Nephron progenitor cell (in vitro differentiated cells): ENCODE measurements at places on chromosomes 6 and 20.
A peak's percentile ranks its signal among the peaks of the same experiment; 100 is the strongest.

DNA sequence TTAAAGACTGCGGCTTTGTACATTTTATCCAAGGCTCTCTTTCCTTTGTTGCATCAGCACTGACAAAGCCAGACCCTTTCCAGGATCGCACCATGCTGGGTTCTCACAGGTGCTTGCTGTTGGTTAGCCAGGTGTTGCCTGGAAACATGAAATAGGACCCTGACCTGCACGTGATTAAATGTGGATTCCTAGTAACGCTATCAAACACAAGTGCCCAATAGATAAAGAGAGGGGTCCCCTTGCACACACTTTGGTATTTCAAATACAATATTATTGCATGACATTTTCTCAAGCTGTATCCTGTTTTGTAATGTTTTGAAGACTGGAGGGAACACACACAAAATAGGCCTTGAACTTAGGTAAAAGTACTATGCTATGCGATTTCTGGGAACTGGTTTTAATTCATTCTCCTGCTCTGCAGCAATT is 73.3 kb downstream of the AKAP12 start:
- DNase-seq: no peak

DNA sequence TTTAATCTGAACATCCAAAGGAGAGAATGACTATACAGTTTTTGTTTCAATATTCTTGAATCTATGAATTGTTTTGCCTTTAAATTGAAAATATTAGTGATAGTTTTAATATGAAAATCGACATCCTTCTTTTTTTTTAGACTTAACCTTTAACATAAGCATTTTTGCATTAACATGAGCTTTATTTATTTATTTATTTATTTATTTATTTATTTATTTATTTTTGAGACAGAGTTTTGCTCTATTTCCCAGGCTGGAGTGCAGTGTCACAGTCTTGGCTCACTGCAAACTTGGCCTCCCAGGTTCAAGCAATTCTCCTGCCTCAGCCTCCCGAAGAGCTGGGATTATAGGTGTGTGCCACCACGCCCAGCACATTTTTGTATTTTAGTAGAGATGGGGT is 27.6 kb downstream of the GJA1 start:
- DNase-seq: no peak

- DNase-seq: no peak
Measured at GRCh38 chr6:134768931-134769330, 181.0 kb downstream of the ALDH8A1 start.

DNA sequence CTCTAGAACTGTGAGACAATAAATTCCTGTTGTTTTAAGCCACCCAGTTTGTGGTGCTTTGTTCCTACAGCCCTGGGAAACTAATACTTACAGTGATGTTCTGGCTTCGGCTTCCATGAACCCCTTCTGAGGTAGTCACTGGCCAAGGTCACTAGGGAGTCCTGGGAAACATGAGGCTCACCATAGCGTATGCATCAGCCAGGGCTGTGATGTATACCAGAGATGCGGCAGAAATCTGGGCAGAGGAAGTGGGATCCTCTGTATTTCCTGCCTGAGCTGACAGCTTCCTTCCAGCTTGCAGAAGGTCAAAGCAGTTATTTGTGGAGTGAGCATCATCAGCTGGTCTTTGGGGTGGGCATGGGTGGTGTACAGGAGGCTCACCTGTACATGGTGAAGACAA is 27.9 kb downstream of the KAT14 start:
- peak; percentile 6 for DNase-seq

GRCh38 chr20:63238514-63239125 is 2.9 kb downstream of the BIRC7 start:
- no peak for DNase-seq

GRCh38 chr6:32118782-32119628 is 9.0 kb downstream of the ATF6B start:
- peak; percentile 87 for DNase-seq

- no peak for DNase-seq
Measured at GRCh38 chr6:159826968-159827647, 27.0 kb downstream of the PNLDC1 start.

DNA sequence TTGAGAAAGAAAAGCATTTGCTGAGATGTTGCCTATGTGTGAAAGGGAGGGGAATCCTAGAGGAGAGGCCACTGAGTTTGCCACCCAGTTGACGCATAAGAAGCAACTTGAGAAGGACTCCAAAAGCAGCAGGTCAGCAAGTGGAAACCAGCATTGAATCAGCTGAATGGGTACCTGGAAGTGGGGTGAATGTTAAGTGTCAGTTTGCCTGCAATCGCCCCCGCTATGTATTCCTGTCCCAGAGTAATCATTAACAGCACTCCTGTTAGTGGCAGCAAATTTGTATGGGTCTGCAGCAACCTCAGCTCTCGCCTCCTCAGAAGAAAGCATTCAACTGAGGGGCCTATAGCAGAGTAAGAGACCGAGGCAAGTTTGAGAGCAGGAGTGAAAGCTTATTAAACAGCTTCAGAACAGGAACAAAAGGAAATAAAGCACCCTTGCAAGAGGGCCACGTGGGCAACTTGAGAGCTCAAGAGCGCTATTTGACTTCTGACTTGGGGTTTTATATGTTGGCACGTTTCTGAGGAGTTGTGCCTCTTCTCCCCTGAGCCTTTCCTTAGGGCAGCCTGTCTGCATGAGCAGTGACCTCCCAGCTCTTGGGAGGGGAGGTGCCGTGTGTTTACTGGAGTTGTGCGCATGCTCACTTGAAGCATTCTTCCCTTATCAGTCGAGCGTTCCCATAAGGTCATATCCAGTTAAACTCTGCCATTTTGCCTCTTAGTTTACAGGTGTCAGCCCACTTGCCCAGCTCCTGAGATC is 122.6 kb upstream of the PHACTR1 start:
- no peak for DNase-seq

GRCh38 chr6:151051164-151051563 is 185.7 kb downstream of the MTHFD1L start:
- DNase-seq: no peak

DNA sequence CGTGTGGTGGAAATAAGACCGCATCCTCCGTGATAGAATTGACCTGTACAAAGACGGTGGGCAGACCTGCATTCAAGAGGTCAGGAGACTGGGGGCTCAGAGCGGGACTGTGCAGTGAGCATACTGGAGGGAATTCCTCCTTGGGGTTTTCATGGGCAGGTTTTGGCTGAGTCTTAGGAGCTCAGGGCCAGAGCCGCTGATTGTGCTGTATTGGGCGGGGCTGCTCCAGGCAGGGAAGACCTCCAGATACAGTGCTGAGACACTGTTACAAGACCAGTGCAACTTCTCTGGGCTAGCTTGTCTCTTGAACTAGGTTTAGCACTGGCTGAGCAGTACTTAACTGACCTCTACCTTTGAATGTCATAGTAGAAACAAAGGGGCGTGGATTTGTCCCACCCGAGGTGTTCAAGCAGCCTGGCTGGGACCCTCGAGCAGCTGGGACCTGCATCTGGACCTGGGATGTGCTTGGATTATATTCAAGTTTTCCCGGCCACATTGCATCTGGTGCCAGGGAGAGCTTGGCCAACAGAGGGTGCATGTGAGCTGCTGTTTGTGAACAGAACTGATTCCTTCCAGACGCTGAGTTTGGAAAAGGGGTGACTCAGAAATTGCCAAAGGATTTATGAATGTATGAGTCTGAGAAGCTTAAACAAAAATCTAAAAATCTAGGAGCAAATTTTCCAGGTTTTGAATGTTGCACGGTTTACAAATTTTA is 33.4 kb upstream of the SLC22A1 start:
- peak; percentile 56 for DNase-seq

DNA sequence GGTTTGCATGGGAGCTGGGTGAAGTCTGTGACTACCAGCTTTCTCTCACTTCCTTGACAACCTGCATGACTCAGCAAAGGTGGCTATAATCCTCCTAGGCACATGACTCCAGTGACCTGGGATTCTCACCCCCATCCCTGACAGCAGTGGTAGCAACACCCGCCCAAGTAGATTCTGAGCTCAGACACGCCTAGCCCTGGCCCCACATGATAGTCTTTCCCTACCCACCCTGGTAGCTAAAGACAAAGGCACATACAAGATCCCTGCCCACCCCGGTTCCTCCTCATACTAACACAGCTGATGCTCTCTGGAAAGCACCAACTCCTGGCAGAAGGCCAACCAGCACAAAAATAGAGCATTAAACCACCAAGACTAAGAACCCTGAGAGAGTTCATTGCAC is 25.9 kb upstream of the CRISP1 start:
- no peak for DNase-seq

DNA sequence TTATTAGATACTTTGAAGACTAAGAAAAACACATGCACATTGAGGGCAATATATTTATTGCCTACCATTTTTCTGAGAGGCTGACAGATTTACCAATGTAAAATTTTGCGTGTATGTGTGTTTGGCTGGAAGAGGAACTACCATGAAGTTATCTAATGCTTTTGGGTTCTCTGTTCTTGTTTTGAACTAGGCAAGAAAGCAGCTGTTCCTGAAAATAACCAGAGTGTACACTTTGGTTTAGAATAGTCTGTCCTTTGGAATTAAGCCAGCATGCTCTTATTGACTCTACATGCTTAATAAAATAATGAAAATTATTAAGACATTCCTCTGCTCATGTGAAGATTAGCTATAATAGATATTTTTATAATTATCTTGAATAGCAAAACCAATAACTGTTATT is 129.2 kb downstream of the MYB start:
- DNase-seq: no peak

DNA sequence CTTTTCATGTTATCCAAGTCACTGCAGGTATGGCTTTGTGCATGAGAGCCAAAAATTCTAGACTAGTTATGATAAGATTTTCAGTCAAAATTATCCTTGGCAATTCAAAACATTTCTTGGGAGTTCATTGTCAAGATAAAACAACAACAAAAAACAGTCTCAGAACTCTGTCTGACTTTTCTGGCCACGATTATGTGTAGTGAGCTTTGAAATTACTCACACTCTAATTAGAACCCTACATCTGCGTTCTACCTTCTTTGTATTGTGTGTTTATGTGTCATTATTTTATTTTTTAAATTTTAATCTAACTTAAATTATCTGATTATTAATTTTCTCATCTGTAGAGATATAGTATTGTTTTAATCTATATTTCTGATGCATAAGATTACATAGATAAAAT is 459.2 kb downstream of the FRK start:
- no peak for DNase-seq

DNA sequence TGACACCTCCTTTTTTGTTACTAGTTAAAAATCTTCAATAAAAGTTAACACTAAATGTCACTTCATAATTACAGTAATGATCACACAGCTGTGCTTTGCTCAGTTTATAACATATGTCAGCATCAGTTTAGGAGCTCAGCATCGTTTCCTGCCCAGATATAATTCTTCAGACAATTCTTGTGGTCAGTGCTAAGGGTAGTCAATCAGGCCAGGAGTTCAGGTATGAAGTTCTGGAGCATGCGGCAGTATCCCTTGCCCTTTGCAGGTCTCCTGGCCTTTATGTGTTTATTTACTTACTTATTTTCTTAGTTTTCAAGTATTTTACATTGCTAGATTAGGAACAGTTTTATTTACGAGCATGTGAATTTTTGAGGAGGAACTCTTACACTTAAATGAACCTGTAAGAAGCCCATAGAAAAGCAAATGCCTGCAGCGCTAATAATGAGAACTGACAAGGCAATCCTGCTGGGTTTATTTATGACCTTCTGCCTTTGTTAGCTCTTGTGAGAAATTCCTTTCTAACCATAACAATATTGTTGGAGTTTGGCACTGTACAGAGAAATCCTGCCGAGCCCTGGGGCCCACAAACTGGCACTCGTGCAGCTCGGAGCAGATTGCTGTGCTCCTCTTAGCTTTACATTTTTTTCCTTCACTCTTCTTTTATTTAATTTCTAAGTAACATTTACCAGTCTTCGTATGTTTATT is 252.8 kb downstream of the TMEM242 start:
- no peak for DNase-seq

DNA sequence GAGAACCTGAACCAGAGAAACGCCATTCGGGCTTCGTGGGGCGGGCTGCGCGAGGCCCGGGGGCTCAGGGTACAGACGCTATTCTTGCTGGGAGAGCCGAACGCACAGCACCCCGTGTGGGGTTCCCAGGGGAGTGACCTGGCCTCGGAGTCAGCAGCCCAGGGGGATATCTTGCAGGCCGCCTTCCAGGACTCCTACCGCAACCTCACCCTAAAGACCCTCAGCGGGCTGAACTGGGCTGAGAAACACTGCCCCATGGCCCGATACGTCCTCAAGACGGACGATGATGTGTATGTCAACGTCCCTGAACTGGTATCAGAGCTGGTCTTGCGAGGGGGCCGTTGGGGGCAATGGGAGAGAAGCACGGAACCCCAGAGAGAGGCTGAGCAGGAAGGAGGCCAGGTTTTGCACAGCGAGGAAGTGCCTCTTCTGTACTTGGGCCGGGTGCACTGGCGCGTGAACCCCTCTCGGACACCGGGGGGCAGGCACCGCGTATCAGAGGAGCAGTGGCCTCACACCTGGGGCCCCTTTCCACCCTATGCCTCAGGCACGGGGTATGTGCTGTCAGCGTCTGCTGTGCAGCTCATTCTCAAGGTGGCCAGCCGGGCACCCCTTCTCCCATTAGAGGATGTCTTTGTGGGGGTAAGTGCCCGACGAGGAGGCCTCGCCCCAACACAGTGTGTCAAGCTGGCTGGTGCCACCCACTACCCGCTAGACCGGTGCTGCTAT is 904 bp downstream of the B3GALT4 start:
- DNase-seq: no peak

- no peak for DNase-seq
Measured at GRCh38 chr6:162907876-162908481, 180.2 kb downstream of the PACRG start.

DNA sequence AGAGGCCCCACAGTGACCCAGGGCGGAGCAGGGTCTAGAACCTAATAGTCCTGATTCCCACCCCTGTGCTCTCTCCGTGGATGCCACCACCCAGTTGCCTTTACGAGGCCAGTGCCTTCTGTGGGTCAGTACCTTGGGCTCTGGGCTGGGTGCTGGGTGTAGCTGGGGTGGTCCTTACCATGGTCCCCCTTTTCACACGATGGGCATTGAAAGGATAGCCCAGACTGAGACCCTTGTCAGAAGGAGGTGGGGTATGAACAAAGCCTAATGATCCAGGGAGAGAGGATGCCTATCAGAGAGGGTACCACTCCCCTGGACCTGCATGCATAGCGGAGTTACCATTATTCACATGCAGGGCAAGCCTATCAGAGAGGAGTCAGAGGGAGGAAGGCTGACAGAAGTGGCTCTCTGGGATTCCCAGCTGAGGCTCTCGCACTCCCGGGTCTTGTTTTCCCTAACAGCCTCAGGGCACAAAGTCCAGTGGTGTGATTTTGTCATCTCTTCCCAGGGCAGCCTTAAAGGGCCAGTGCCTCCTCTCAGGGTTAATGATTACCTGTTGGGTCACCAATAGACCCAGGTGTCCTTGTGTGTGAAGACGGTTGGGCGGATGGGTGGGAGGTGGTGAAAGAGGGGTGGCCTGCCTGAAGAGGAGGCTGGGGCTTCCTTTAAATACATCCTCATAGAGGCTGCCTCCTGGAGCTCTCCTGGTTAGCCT is 36.2 kb downstream of the VEGFA start:
- no peak for DNase-seq

- DNase-seq: no peak
Measured at GRCh38 chr6:46323966-46324622, 153.3 kb upstream of the ENPP5 start.

GRCh38 chr6:6604566-6604965 is 16.0 kb downstream of the LY86 start:
- DNase-seq: no peak
